ENCODE measurements at places on chromosomes 4 and X.

DNA sequence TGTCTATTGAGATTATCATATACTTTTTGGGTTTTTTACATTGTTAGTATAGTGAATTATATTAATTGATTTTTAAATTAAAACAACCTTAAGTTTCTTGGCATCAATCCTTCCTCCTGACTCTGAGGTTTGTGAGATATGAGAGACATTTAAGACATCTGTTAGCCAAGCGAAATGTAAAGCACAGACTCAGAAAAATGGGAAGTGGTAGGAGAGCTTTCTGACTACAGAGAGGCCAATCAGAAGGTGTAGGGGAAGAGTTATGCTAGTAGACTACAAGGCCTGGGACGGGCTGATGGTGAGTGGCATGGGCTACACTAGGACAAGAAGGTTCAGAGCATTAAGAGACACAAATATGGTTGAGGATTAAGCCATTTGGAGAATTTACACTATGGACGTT lies 255.4 kb downstream of the PRDM5 start:
- DNase-seq: no peak

DNA sequence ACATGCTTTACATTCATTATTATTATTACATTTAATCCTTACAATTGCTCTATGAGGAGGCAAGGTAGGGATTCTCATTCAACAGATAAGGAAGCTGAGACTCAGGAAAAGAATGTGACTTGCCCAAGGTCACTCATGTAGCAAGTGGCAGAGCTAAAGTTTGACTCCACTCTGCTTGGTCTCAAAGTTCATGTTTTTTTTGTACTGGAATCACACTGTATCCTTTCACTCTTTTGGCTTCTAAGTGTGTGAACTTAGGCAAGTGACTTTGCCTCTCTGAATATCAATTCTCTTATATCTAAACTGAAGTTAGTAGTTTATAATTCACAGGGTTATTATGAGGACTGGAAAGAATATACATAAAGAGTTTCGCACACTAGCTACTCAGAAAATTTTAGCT lies 247.9 kb upstream of the AR start:
- no peak for DNase-seq

DNA sequence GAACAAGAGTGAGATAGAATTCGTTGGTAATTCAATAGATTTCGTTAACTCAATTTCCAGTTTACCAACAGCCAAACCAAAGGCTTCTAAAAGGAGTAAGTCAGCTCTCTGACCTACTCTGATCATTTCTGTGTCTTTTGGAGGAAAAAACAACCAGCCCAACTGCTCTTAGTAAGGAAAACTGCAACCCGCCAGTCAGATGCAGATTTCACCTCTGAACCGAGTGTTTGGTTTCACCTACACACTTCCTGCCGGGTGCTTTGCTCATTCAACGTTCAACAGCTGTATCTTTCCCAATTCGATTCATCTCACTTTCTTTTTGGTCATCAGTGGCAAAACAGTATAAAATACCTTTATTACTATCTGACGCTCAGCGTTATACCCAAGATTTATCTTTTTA lies 24.5 kb downstream of the TMSB4X start:
- DNase-seq: no peak

- no peak for DNase-seq
These were observed 32.9 kb downstream of the RNF212 start for GRCh38 chr4:1080432-1080831.

DNA sequence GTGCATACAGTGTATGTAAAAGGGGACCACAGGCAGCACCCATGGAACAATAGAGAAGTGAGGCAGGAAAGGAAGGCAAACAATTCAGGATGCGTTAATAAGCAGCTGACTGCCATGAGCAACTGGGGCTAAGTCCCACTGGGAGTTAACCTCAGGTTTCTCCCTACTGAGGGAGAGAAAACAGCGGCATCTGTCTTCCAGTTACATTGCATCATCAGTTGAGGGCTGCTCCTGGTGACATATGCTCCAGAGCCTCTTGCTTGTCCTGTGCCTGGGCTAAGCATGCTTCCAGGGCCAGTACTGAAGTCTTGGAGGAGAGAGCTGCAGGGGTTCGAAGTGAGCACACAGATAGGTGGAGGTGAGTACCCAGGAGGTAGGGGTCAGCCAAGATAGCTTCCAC lies 24.3 kb downstream of the RAI2 start:
- no peak for DNase-seq

DNA sequence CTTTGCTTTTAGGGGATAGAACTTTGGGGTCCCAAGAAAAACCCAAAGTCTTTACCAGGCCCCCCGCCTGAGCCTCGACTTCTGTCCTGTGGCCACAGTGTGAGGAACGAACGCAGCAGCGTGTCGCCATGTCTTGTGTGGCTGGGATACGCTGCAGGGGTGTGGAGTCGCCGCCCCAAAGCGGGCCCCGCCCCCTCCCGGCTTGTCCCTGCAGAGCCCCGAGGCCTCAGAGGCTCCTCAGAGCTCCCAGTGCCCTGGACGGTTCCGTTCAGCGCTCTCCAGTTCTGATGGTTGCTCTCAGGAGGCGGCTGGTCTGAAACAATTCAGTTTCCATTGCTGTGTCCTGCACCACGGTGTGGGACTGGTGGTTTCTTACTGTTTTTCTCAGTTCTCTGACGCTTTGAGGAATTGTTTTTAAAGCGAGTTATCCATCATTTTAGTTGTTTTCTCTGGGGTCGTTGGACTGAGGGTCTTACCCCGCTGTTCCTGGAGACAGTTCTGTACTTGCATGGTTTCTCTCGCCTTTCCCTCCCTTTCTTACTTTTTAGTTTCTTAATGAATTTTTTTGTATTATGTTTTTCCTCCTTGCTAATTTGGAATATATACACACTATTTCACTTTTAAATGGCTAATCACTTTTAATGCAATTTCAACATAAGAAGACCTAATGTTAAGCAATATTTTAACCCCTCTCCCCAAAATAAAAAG lies 1.6 kb upstream of the IDUA start:
- peak; percentile 72 for DNase-seq

DNA sequence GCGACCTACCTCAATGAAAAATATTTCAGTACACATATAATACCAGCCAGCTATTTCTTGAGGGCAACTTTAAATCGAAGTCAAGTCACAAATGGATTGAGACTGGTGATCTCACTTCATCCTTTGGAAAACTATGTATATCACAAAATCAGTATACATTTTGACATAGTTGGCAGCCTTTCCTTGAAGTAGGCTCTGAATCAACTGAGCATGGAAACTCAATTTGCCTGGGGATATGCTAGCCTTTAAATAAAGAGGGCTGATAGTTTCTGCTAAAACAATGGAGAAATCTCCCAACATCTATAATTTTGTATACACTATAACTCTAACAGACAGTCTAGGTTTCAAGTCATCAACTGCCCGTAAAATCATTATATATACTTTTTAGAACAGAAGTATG lies 282.8 kb upstream of the TENM3 start:
- DNase-seq: no peak

DNA sequence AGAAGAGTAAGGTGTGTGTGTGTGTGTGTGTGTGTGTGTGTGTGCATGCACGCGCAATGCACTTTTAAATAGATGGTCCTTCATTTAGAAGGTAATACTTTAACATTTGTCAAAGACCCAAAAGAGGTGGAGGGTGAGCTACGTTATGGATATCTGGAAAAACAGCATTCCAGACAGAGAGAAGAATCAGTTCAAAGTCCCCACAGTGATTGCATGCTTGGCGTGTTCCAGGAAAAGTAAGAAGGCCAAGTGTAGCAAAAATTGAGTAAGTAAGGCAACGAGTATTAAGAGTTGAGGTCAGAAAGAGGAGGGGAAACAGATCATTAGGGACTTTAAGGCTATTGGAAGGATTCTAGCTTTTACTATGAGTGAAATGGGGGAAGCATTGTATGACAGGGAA lies 21.9 kb upstream of the GABRE start:
- no peak for DNase-seq

DNA sequence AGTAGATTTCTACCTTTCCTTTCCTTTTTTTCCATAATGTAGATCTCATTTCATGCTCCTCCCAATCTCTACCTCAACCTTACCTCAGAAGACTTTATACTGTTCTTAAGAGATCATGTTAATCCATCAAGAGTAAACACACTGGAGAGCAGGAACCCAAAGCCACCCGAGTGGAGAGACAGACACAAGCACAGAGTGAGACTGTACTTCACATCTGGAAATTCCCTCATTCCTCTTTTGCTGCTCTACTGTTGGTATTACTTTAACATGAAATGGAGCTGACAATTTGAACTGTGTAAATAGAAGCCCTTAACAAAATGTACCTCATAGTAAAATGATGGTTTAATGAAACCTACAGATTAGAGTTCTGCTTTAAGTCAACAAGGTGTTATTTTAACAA lies 105.7 kb upstream of the RASGEF1B start:
- no peak for DNase-seq

DNA sequence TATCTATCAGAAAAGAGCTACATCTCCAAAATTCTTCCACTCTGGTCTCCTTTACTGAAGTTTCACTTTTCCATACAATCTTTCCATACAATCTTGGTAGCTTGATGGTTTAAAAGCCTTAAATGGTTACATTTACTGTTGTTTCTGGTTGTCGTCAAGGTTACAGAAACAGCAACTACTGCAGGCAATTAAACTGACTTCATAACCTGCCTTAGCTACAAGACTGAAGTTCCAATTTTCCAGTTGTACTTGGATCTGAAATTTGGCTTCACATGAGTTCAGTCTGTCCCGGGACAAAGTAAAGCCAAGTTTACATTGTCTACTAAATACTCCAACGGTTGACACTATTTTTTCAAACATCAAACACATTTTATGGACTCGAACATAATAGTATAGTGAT lies 326.4 kb downstream of the ANKRD50 start:
- DNase-seq: no peak

DNA sequence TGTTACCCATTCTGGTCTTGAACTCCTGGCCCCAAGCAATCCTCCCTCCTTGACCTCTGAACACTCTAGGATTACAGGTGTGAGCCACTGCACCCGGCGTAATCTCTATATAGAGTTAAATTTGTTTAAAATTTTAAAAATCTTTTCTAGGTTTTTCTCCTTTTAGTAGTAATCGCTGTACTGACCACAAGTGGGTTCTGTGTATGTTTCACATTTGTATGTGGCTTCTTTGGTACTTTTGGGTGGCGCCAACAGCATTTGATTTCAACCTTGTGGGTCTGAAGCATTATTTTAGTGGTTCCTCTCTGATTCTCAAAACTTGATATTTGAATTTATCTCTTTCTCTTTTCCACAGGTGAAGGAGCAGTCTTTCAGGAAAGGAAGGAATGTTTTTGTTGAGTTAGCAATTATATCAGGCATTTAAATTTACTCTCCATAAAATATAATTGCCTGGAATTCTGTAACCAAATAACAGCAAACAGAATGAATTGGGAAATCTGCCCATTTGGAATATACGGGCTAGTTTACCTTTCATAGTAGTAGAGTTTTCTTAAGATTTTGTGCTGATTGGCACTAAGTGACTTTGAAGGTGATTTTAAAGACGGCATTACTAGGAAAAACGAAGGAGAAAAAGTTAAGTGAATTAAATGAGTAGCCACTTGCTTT lies 29.5 kb downstream of the ARHGAP10 start:
- no peak for DNase-seq

GRCh38 chrX:39773150-39773549 lies 324.6 kb downstream of the BCOR start:
- no peak for DNase-seq

GRCh38 chr4:3491681-3492405 lies 28.7 kb downstream of the DOK7 start:
- no peak for DNase-seq

- no peak for DNase-seq
These were observed 27.8 kb upstream of the LIMCH1 start for GRCh38 chr4:41510179-41510578.

- DNase-seq: peak; percentile 98
These were observed 12.3 kb upstream of the TMEM156 start for GRCh38 chr4:39044364-39044955.

GRCh38 chr4:67996127-67996526 lies 32.8 kb upstream of the TMPRSS11A start:
- no peak for DNase-seq

GRCh38 chr4:85430697-85431096 lies 44.3 kb upstream of the ARHGAP24 start:
- DNase-seq: no peak

DNA sequence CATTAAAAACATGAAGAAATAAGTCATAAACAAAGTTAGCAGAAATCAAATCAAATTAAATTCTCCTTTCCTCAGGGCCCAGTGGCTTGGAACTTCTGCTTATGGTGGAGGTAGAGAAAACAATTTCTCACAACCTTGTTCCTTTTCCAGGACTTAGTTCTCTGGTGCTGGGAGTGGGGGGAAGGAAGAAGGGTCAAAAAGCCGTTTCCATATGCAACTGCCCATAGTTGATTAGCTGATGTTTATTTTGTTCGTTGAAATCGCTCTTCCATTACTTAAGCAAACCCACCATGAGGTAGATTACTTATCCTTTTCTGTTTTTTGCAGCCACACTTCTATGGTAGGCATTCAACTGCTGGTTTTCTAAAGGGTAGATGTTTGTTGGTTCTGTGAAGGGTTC lies 94.2 kb downstream of the ARSJ start:
- DNase-seq: no peak

DNA sequence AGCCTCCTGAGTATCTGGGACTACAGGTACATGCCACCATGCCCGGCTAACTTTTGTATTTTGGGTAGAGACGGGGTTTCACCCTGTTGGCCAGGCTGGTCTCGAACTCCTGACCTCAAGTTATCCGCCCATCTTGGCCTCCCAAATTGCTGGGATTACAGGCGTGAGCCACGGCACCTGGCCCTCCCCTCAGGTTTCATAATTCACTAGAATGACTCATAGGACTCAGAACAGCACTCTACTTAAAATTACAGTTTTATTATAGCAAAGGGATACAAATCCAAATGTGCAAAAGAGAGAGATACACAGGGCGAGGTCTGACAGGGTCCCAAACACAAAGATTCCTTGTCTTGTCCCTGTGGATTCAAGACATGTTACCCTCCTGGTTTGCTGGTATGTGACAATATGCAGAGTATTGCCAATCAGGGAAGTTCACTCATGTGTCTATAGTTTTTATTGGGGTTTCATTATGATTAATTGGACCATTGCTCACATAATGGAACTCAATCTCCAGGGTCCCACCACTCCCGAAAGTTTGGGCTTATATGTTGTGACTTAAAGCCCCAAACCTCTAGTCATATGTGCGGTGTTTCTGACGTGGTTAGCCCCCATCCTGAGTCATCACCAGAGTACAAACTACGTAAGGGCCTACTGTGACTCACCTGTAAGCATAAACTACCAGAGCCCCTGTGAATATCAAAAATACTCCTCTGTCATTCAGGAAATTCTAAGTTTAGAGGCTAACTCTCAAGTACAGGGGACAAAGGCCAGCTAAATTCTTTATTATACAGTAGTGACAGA lies 5.2 kb downstream of the YIPF6 start:
- peak; percentile 18 for DNase-seq

- DNase-seq: no peak
These were observed 24.7 kb downstream of the SH3KBP1 start for GRCh38 chrX:19862634-19863211.

DNA sequence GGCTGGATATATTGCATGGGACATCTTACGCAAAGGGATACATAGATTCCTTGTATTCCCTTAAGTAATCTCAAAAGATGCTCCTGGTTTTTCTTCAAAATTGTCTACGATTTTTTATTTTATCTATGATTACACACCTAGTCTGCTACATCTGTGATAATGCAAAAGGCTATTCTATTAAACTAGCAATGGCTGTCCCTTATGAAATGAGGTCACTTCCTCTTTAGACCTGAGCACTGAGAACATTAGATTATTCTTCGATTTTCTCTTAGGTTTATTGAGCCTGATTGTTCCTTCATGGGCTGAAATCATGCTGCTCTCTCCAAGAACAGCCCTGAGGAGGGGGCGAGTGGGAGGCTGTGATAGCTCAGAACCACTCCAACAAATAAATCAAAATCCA lies 126.8 kb upstream of the ENPP6 start:
- DNase-seq: no peak

Measured in activated CD4-positive, alpha-beta T cell treated with anti-CD3 and anti-CD28 coated beads, Interleukin-2, amount 50 U/mL, for 1 hour (primary cell).